ENCODE measurements at places on chromosomes 6 and 20.
A peak's percentile ranks its signal among the peaks of the same experiment; 100 is the strongest.

DNA sequence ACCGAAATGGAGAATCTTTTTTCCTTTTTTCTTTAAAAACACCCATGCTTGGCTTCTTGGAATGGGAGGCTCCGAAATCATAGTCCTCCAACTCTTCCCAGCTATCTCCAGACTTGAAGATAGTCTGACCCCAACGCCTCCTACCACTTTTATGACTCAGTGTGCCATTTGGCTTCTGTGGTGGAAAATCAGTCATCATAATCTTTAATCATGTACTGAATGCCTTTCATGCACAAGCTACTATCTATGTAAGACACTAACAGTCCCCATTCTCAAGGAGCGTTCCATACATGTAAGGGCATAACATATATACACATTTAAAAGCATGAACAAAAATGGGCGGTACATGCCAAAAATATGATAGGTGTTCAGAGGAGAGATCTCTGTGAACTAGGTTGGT lies 44.1 kb downstream of the TMEM14B start:
- no peak overlapping the region for H3K27ac ChIP-seq
- H3K36me3 ChIP-seq: no peaks in the 10 kb centered on the region
- H3K4me1 ChIP-seq: no peaks in the 10 kb centered on the region

DNA sequence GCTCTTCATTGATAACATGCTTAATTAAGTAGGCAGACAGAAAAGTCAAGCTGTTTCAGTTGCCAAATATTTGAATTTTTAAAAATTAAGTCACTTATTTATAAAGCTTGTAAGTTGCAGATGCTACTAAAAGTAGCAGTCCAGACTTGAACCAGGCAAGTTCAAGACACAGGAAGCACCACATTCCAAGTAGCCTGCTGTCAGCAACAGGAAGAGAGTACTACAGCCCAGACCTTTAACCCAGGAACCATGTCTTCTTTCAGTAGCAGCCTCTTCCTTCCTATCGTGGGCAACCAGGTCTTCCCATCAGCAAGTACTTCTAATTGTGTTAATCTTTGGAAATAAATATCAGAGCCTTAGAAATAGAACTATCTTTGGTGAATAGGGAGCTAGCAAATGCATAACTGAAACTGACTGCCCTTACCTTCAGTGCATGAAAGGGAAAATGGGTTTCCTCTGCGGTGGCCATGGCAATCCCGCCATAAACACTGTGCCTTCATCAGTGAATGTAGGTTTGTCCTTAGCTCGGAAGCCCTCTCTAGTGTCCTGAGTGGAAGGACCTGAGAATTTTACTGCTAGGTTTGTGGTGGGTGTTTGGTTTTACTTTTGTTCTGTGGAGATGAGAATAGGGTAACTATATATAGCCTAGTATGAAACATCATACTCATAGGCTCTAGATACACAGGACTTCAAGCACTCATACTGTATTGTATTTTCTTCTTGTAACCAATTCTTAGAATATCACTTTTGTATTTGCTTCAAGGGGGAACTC lies 95.6 kb downstream of the SYCP2 start:
- H3K27ac ChIP-seq: no peak overlapping the region
- H3K36me3 ChIP-seq: no peaks in the 10 kb centered on the region
- no peaks in the 10 kb centered on the region for H3K27me3 ChIP-seq
- DNase-seq: no peak

DNA sequence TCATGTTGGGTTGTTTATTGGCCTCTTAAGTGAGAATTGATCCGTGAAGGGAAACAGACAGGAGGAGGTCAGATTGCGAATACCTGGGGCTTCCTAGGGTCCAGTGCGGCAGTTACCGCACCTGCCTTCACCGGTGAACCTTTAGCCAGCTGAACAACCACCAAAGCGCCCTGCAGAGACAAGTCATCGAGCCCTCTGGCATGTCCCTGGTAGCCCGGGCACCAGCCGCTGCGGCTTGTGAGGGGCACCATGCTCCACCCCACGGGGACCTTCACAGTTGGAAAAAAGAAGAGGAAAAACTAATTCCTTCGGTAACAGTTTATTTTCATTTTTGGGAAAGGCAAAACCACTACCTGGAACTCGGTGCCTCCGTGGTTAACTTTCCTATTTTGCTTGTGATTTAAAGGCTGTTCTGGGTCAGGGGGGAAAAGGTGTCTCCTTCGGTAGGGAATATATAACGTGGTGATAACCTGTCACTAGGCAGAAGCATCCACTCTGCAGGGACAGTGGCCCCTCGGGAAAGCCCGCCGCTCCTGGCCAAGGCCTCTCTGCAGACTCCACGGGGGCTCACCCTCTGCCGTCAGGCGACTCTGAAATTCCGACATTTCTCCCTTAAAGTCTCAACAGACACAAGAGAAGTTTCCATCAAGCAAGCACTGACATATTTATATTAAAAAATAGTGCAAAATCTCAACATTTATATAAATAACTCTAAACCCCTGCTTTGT lies 30.7 kb upstream of the ZBP1 start:
- H3K4me3 ChIP-seq: no peak overlapping the region
- no peaks in the 10 kb centered on the region for H3K4me1 ChIP-seq
- H3K27me3 ChIP-seq: peaks cover 5% of the 10 kb centered on the region
- H3K27ac ChIP-seq: no peak overlapping the region

GRCh38 chr6:167825332-167826229 lies 1.1 kb upstream of the AFDN start:
- peak overlapping the region; percentile 78 for H3K4me3 ChIP-seq
- H3K4me1 ChIP-seq: peaks cover 25% of the 10 kb centered on the region

- no peak overlapping the region for H3K4me3 ChIP-seq
- no peak for DNase-seq
- H3K4me1 ChIP-seq: no peaks in the 10 kb centered on the region
- no peaks in the 10 kb centered on the region for H3K36me3 ChIP-seq
- no peaks in the 10 kb centered on the region for H3K27me3 ChIP-seq
Measured at GRCh38 chr20:5020760-5021159, 19.4 kb upstream of the SLC23A2 start.

DNA sequence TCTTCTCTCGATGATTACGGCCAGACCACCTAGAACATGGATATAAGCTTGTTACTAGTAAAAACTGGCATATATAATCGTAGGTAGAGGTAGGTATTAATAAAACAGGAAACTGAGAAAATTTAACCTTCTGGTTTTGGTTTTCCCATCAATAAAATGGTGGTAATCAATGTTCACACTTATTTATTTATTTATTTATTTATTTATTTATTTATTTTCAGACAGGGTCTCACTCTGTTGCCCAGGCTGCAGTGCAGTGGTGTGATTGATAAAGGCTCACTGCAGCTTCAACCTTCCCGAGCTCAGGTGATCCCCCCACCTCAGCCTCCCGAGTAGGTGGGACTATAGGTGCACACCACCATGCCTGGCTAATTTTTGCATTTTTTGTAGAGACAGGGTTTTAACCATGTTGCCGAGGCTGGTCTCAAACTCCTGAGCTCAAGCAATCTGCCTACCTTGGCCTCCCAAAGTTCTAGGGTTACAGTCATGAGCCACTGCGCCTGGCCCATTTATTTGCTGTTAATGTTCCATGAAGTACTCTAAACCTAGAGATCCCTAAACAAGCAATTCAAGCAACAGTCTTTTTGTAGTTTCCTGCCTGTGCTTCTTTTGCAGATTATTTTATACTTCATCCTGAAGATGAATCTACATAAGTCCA lies 11.5 kb downstream of the TOMM6 start:
- H3K27me3 ChIP-seq: no peaks in the 10 kb centered on the region
- no peak for DNase-seq
- no peaks in the 10 kb centered on the region for H3K4me1 ChIP-seq
- H3K27ac ChIP-seq: no peak overlapping the region
- H3K36me3 ChIP-seq: peaks cover 7% of the 10 kb centered on the region

DNA sequence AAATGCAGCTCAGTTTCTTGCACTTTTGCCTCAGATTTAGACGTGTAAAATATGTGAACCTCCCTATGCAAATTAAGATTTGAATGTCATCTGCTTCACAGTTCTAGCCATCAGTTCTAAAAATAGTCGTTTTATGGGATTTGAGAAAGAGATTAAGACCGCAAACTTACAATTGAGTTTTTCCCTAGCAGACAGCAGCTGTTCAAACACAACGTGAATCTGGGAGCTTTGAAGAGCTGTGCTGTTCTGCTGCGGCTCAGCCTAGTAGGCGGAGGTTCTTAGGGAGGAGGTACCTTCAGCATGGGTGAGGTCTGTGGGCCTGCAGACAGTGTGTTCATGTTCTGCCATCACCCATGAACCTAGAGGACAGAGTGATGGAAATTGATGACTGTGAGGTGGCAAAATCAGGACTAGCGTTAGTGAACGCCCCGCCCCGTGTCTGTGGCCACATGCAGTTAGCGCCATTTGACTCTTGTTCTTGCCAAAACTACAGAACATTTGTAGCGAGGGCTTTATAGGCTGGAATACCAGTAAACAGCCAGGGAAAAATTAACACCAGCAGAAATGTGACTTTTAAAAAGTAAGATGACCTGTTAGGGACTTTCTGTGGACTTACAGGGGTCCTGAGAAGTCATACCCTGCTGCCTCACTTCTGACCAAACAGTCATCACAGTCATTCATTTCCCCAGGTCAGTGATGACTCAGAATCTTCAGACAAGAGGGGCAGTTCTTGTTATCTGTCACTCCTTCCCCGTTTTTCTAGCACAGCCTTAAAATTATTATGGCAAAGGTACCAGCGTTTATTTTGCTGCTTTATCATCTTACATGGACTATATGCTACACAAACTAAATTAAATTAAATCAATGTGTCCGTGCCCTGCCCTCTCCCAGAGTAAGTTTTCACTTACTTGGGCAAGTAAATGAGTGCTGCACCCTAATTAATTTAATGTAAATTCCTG lies 84.3 kb upstream of the TMEM181 start:
- H3K27ac ChIP-seq: no peak overlapping the region
- H3K4me1 ChIP-seq: no peaks in the 10 kb centered on the region
- H3K4me3 ChIP-seq: no peak overlapping the region
- H3K27me3 ChIP-seq: no peaks in the 10 kb centered on the region
- DNase-seq: no peak

GRCh38 chr6:120055071-120055470 lies 705.5 kb upstream of the MAN1A1 start:
- H3K36me3 ChIP-seq: no peaks in the 10 kb centered on the region
- no peak overlapping the region for H3K4me3 ChIP-seq
- no peaks in the 10 kb centered on the region for H3K27me3 ChIP-seq
- no peak overlapping the region for H3K27ac ChIP-seq

DNA sequence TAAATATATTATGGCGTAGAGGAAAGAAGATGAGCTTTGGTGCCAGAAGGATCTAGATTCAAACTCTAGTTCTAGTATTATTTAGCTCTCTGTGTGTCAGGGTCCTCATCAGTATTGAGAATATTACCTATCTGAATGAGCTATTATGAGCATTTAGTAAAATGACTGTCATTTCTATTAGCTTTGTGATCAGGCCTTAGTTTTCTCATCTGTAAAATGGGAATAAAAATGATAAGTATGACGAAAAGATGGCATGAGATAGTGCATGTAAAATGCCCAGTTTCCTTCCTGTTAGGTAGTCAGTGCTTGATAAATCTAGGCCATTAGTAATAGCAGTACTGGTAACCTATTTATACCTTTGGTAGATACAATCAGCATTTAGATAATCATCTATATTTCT lies 35.1 kb downstream of the NOX3 start:
- H3K4me1 ChIP-seq: no peaks in the 10 kb centered on the region
- no peak for DNase-seq
- H3K27me3 ChIP-seq: peaks cover 4% of the 10 kb centered on the region
- no peak overlapping the region for H3K4me3 ChIP-seq
- no peaks in the 10 kb centered on the region for H3K36me3 ChIP-seq
